Activated CD8-positive, alpha-beta memory T cell treated with anti-CD3 and anti-CD28 coated beads, Interleukin-2, amount 10 ng/mL, durations not matched to agents 7 days and 5 days (primary cell): ENCODE measurements at places on chromosomes 4 and X. TPM values are rescaled to one million over a fixed set of nuclear protein-coding genes. Genes with fewer than 3 reads are reported as not detected.

CXorf38 gene
- 23.7 TPM for total RNA-seq

ARHGEF38 gene
- not detected for total RNA-seq

S100G gene
- total RNA-seq = not detected

LRIT3 gene
- 0.23 TPM for total RNA-seq

PROM1 gene
- total RNA-seq = not detected

USP17L5 gene
- total RNA-seq = not detected

DRD5 gene
- not detected for total RNA-seq
